ENCODE measurements at places on chromosomes 11 and 22. TPM values are rescaled to one million over a fixed set of nuclear protein-coding genes. Genes with fewer than 3 reads are reported as not detected.

The PRR33 gene
- total RNA-seq: not detected

GRCh38 chr11:65810046-65810868, 23.4 kb downstream of the OVOL1 start:
- no peaks in the 10 kb centered on the region for H3K27me3 ChIP-seq
- no peak overlapping the region for H3K4me3 ChIP-seq
- peaks cover 6% of the 10 kb centered on the region for H3K4me1 ChIP-seq
- no peak for DNase-seq
- no peaks in the 10 kb centered on the region for H3K36me3 ChIP-seq

DNA sequence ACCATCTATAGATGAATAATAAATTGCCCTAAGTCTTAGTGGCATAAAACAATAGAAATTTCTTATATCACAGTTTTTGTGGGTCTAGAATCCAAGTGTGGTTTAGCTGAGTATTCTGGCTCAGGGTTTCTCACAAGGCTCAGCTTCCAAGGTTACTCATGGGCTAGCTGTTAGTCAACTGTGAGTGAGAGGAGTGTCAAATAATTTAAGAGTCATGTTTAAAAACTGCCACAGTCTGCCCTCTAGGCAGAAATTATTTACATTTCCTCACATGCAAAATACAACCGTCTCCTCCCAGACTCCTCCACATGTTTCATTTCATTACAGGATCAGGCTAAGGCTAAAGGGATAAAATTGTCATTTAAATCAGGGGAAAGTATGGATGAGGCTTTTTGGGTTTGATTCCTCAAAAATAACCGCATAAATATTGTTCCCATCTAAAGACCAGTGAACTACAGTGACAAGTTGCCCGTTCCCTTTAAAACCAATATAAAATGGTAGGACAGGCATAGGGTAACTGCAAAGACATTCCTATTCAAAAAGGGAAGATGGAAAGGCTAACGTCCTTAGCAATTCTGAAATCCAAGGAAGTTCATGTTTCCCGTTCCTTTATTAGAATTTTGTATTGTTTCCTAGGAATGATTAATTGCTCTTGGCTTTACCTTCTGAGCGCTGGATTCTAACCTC, 324.3 kb downstream of the DYNC2H1 start:
- no peak for DNase-seq
- H3K27ac ChIP-seq: no peak overlapping the region
- H3K27me3 ChIP-seq: no peaks in the 10 kb centered on the region
- H3K4me3 ChIP-seq: no peak overlapping the region

- no peaks in the 10 kb centered on the region for H3K27me3 ChIP-seq
- no peaks in the 10 kb centered on the region for H3K36me3 ChIP-seq
- H3K27ac ChIP-seq: no peak overlapping the region
- no peaks in the 10 kb centered on the region for H3K4me1 ChIP-seq
- DNase-seq: no peak
Measured at GRCh38 chr11:71420455-71421241, 27.5 kb downstream of the DHCR7 start.

GRCh38 chr11:135069890-135070289, 657.8 kb upstream of the B3GAT1 start:
- H3K27me3 ChIP-seq: peaks cover 11% of the 10 kb centered on the region
- H3K4me3 ChIP-seq: no peak overlapping the region
- no peaks in the 10 kb centered on the region for H3K4me1 ChIP-seq

- peaks cover 13% of the 10 kb centered on the region for H3K4me1 ChIP-seq
- H3K36me3 ChIP-seq: no peaks in the 10 kb centered on the region
- peaks cover 11% of the 10 kb centered on the region for H3K27me3 ChIP-seq
- peak overlapping the region; percentile 86 for H3K27ac ChIP-seq
- no peak for DNase-seq
Measured at GRCh38 chr11:16607675-16608644, 130.5 kb upstream of the C11orf58 start.

DNA sequence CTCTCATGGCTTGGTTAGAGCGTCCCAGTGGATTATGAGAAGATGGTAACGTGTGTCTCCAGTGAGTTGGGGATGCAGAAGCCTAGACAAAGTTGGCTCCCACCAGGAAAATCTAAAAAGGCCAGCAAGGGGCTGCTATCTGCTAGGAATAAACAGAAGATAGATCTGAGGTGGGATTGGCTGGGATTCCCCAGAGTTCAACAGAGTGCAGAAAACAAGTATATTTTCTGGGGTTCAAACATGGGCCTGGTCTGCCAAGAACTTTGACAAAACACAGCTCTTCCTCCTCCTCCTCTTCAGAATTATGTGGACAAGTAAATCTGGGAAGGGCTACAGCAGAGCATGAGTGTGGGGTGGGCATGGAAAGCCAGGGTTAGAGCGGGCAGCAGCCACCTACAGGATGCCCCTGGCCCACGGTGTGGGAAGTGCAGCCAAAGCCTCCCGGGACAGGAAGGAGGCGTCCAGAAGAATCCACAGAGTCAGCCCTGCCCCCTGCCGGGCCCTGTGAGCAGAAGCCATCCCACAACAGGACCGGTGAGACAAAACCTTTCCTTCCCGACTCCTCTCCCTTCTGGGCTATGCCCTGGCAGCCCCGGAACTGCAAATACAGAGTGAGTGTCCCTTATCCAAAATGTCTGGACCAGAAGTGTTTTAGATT, 67.1 kb downstream of the CD82 start:
- DNase-seq: no peak
- H3K27ac ChIP-seq: no peak overlapping the region
- no peaks in the 10 kb centered on the region for H3K27me3 ChIP-seq
- peaks cover 28% of the 10 kb centered on the region for H3K4me1 ChIP-seq
- no peaks in the 10 kb centered on the region for H3K36me3 ChIP-seq

Data from esophagus squamous epithelium (tissue), 5 donors.